ENCODE measurements at places on chromosomes 6 and 20.

GRCh38 chr6:133971861-133972260, 18.8 kb downstream of the TBPL1 start:
- no peak for DNase-seq

GRCh38 chr6:45829873-45830272, 185.8 kb downstream of the CLIC5 start:
- DNase-seq = no peak

- DNase-seq = peak; percentile 22
Observed at GRCh38 chr20:20289331-20289730, 78.6 kb upstream of the INSM1 start.

DNA sequence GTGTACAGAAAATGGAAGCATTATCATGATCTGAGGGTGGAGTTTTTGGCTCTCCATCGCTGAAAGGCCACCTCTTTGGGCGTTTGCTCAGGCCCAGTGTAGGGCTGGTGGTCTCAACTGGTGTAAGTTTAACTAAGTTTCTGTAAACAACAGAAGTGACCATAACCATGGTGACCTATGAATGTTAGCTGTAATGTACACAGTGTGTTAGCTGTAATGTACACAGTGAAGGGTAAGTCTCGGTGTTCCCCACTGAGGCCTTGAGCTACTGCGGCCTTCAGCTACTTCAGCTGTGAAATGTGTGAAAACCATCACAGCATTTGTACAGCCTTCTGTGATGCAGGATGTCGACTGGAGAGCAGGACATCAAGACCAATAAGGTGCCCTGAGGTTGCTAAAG, 185.2 kb downstream of the MYLK4 start:
- DNase-seq = no peak
